ENCODE measurements at places on chromosomes 6 and 20.

- no peak overlapping the region for H3K4me3 ChIP-seq
- no peaks in the 10 kb centered on the region for H3K27me3 ChIP-seq
- DNase-seq = peak; percentile 13
- no peaks in the 10 kb centered on the region for H3K36me3 ChIP-seq
Observed at GRCh38 chr20:19095762-19096161, 116.7 kb upstream of the SLC24A3 start.

- H3K36me3 ChIP-seq = no peaks in the 10 kb centered on the region
- DNase-seq = no peak
- H3K27me3 ChIP-seq = no peaks in the 10 kb centered on the region
- peaks cover 27% of the 10 kb centered on the region for H3K4me1 ChIP-seq
- H3K27ac ChIP-seq = peak overlapping the region; percentile 96
Observed at GRCh38 chr20:31604567-31605030, 490 bp upstream of the ID1 start.

- DNase-seq = no peak
- no peaks in the 10 kb centered on the region for H3K36me3 ChIP-seq
- no peaks in the 10 kb centered on the region for H3K27me3 ChIP-seq
- H3K4me3 ChIP-seq = no peak overlapping the region
- H3K27ac ChIP-seq = no peak overlapping the region
Observed at GRCh38 chr20:24032400-24032898, 43.9 kb upstream of the GGTLC1 start.

DNA sequence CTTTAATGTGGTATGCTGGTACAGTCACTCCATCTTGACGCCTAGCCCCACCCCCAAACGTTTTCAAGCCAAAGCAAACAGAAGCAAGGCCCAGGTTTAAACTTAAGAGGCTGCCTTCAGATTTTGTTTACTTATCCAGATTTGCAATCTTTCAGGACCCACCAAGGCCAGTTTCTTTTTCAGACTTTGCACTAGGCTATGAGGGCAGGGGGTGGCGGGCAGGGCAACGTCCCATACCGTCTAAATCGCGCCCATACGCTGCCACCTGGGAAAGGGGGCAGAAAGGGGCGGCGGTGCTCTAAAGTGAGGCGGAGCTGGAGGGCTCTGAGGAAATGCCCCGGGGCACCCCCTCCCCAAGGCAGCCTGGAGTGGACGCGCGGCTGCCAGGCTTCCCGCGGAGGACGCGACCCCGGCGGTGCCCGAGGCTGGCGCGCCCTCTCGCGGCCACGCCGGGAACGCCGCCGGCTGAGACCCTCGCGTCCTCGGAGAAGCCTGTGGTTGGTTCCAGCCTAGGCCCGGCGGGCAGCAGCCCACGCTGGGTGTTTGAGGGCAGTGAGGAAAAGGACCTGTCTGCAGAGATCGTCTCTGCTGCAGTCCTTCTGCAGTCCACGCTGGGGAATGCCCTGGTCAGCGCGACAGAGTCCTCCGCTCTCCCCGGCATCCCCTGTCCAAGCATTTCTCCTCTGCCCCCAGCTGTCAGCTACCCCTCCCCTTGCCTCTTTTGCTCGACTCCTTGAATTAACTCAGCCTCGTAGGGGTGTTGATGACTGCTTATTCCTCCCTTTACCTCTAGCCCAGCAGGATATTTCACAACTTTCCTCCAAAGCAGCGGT is 129.2 kb upstream of the PRND start:
- H3K4me1 ChIP-seq = peaks cover 36% of the 10 kb centered on the region
- DNase-seq = peak; percentile 88
- H3K27ac ChIP-seq = peak overlapping the region; percentile 85
- H3K4me3 ChIP-seq = peak overlapping the region; percentile 41
- H3K27me3 ChIP-seq = no peaks in the 10 kb centered on the region

- H3K27ac ChIP-seq = no peak overlapping the region
- no peak overlapping the region for H3K4me3 ChIP-seq
- no peaks in the 10 kb centered on the region for H3K36me3 ChIP-seq
- H3K4me1 ChIP-seq = no peaks in the 10 kb centered on the region
Observed at GRCh38 chr20:63267691-63268090, 4.9 kb upstream of the ARFGAP1 start.

DNA sequence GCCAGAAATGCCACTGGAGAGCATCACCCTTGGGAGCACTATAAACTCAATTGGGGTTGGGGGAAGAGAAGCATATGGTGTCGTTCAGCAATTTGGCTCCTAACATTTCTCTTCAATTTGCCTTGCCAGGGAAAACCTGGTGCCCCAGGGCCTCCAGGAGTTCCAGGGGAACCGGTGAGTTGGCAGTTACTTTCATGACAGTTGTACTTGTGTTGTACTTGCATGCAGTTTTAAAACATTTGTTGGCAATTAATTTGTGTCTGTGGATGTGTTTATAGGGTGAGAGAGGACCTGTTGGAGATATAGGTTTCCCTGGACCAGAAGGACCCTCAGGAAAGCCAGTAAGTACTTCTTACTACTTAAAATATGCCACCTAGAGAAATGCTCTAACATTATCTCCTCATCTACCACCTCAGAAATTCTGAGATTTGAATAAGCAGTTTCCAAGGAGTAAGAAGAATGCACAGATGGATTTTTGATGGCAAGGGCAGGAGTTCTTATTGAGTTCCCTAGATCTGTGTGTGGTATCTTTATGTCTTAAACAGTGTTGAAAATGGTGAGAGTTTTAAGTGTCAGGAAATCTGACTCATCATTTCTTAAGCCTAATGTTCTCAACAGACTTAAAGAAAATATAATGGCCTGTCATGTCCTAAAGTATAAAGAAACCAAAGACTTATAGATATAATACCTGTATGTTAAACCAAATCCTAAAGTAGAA is 122.5 kb downstream of the COL9A1 start:
- no peak overlapping the region for H3K4me3 ChIP-seq
- H3K4me1 ChIP-seq = peaks cover 11% of the 10 kb centered on the region
- H3K36me3 ChIP-seq = no peaks in the 10 kb centered on the region
- peak overlapping the region; percentile 62 for H3K27ac ChIP-seq
- no peaks in the 10 kb centered on the region for H3K27me3 ChIP-seq

Data from A673 (cell line).